ENCODE measurements at places on chromosomes 5 and 9. TPM values are rescaled to one million over a fixed set of nuclear protein-coding genes. Genes with fewer than 3 reads are reported as not detected.
A peak's percentile ranks its signal among the peaks of the same experiment; 100 is the strongest.

- H3K27me3 ChIP-seq = no peaks in the 10 kb centered on the region
- H3K27ac ChIP-seq = no peak overlapping the region
- H3K4me1 ChIP-seq = no peaks in the 10 kb centered on the region
- peaks cover 24% of the 10 kb centered on the region for H3K36me3 ChIP-seq
- DNase-seq = no peak
- no peak overlapping the region for H3K4me3 ChIP-seq
Measured at GRCh38 chr5:80799041-80799440, 144.3 kb upstream of the DHFR start.

DNA sequence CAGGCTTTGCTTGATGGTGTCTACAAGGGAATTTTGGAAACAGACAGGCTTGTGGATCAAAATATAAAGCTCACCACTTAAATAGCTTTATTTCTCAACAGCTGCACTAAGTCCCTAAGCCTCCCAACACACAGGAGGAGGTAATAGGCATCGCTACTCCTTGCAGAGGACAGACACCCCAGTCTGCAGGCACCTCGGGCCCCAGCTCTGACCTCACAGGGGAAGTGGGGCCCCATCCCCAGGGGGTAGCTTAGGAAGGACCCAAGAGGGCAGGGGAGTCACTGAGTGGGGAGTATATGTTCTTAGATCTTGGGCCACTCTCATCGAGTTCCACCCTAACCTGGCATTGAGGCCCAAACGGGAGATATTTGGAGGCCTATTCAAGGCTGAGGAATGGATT, 66.7 kb upstream of the XPA start:
- H3K4me1 ChIP-seq = no peaks in the 10 kb centered on the region
- H3K27me3 ChIP-seq = no peaks in the 10 kb centered on the region
- H3K27ac ChIP-seq = no peak overlapping the region
- H3K36me3 ChIP-seq = no peaks in the 10 kb centered on the region
- H3K4me3 ChIP-seq = no peak overlapping the region

- DNase-seq = no peak
- H3K27me3 ChIP-seq = no peaks in the 10 kb centered on the region
- no peak overlapping the region for H3K4me3 ChIP-seq
- H3K4me1 ChIP-seq = peaks cover 6% of the 10 kb centered on the region
- no peaks in the 10 kb centered on the region for H3K36me3 ChIP-seq
- H3K27ac ChIP-seq = no peak overlapping the region
Measured at GRCh38 chr9:94869415-94869843, 142.9 kb downstream of the AOPEP start.

DNA sequence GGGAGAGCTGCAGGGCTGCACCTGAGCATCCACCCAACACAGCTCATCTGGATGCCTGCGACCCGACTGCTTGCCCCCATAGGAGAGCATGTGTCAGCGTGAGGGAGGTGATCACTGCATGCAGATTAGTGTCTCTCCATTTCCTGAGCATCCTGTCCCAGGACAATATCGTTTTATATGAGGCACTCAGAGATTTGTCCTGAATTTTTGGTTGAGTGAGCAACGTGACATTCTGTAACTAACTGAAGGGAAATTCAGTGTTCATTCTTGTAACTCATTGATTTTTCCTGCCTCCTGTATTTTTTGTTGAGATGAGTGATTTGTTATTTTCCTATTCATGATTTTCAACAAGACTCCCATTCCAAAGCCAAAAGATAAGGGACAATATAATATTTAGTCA, 20.7 kb upstream of the ANKRD34B start:
- H3K27me3 ChIP-seq = no peaks in the 10 kb centered on the region
- DNase-seq = no peak
- H3K4me3 ChIP-seq = no peak overlapping the region
- no peaks in the 10 kb centered on the region for H3K4me1 ChIP-seq
- no peaks in the 10 kb centered on the region for H3K36me3 ChIP-seq

- H3K36me3 ChIP-seq = no peaks in the 10 kb centered on the region
- H3K4me1 ChIP-seq = no peaks in the 10 kb centered on the region
- no peak for DNase-seq
- H3K27me3 ChIP-seq = no peaks in the 10 kb centered on the region
- no peak overlapping the region for H3K27ac ChIP-seq
- no peak overlapping the region for H3K4me3 ChIP-seq
Measured at GRCh38 chr5:38871790-38872551, 26.2 kb downstream of the OSMR start.

The C6 gene
- not detected for polyA plus RNA-seq

DNA sequence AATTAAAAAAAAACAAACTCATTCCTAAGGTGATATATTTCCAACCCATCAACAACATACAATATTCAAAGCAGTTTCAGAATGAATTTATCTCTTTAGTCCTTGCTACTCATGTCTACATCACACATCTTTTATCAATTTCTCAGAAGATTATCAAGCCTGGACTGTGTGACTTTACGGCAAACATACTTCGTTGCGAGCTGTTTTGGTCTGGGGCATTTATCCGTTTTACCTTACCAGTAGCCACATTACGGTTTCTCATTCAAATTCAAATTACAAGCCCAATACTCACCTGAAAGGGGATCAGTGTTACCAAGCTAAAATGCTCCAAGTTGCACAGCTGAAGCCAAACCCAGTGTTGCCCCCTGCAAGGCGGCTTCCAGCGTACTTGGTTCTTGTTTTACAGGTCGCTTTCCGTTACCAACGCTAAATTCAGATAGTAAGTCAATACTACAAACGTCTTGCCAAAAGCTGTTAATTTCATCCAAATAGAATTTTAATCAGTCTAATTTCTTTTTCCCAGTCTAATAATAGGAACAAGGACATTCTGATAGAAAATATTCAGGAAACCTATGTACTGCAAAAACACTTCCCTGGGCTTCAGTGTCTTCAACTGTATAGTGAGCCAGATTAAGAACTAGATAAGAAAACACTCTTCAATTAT, 1.8 kb downstream of the HNRNPH1 start:
- peaks cover 45% of the 10 kb centered on the region for H3K4me1 ChIP-seq
- peak overlapping the region; percentile 93 for H3K4me3 ChIP-seq
- H3K27ac ChIP-seq = peak overlapping the region; percentile 73
- DNase-seq = peak; percentile 40
- H3K27me3 ChIP-seq = no peaks in the 10 kb centered on the region
- H3K36me3 ChIP-seq = peaks cover 7% of the 10 kb centered on the region

GRCh38 chr9:98101868-98102273, 17.2 kb downstream of the TRIM14 start:
- DNase-seq = peak; percentile 91
- H3K27me3 ChIP-seq = no peaks in the 10 kb centered on the region
- H3K27ac ChIP-seq = peak overlapping the region; percentile 66
- peaks cover 87% of the 10 kb centered on the region for H3K4me1 ChIP-seq

- no peaks in the 10 kb centered on the region for H3K27me3 ChIP-seq
- H3K36me3 ChIP-seq = no peaks in the 10 kb centered on the region
- no peaks in the 10 kb centered on the region for H3K4me1 ChIP-seq
- no peak for DNase-seq
Measured at GRCh38 chr5:168699002-168699401, 119.8 kb upstream of the PANK3 start.

The COL23A1 gene
- not detected for polyA plus RNA-seq

The FAT2 gene
- not detected for polyA plus RNA-seq

DNA sequence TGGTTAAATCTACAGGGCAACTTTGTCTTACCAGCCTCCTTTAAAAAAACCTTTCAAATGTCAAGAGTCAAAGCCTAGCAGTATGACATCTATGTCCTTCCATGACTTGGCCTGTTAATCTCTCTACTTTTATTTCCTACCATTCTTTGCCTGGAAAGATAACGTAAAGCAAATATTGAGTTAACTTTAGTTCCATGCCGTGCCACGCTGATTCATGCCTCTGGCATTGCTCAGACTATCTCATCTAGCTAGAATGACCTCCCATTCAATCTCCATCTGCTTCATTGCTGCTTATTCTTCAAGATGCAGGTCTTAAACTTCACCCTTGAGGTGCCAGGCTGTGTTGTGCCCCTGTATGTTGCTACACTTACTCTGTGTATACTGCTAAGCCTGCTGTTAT, 729.8 kb downstream of the EFNA5 start:
- H3K27ac ChIP-seq = no peak overlapping the region
- H3K36me3 ChIP-seq = no peaks in the 10 kb centered on the region
- H3K4me1 ChIP-seq = no peaks in the 10 kb centered on the region
- no peaks in the 10 kb centered on the region for H3K27me3 ChIP-seq
- no peak for DNase-seq

The HRH2 gene
- polyA plus RNA-seq = 0.46 TPM

DNA sequence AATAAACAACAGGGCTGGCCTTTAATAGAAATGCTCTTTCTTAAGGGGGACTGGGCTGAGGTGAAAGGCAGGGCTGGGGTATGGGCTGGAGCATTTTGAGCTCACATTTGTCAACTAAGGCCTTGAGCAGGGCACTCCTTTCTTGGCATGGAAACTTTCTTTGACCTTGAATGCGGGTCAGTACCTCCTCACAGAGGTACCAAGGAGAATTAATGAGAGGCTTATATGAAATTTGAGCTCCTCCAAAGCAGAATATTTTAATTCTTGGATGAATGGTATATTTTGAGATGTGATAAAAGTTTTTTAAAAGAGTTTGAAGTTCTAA, 3.1 kb downstream of the CYSTM1 start:
- H3K4me1 ChIP-seq = peaks cover 9% of the 10 kb centered on the region
- no peak overlapping the region for H3K4me3 ChIP-seq
- no peaks in the 10 kb centered on the region for H3K27me3 ChIP-seq
- H3K27ac ChIP-seq = no peak overlapping the region

GRCh38 chr5:132365213-132365612, 4.3 kb upstream of the SLC22A5 start:
- H3K4me1 ChIP-seq = peaks cover 8% of the 10 kb centered on the region
- no peak for DNase-seq

The OTULINL gene
- polyA plus RNA-seq = 0.75 TPM

GRCh38 chr5:142609142-142609541, 76.7 kb downstream of the FGF1 start:
- H3K4me1 ChIP-seq = no peaks in the 10 kb centered on the region
- H3K4me3 ChIP-seq = no peak overlapping the region
- peaks cover 2% of the 10 kb centered on the region for H3K27me3 ChIP-seq
- DNase-seq = no peak
- H3K36me3 ChIP-seq = no peaks in the 10 kb centered on the region

The PROP1 gene
- polyA plus RNA-seq = not detected

DNA sequence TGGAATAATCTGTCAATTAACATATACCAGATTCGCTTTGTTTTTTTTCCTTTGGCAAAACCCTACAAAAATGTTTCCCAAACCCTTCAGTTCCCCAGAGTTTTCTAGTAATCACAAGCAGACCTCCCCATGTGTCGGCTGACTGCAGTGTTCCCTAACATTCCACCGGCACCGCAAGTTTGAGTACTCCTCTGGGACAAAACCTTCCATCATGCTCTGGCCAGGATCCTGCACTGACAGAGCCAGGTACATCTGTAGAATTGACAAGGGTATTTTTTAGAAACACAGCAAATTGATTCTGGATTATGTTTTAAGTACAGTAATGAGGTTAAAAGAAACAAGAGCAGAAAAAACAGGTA, 174.7 kb downstream of the GAS1 start:
- no peaks in the 10 kb centered on the region for H3K4me1 ChIP-seq
- no peak for DNase-seq

The KIF4B gene
- polyA plus RNA-seq = not detected

- H3K36me3 ChIP-seq = no peaks in the 10 kb centered on the region
- H3K27ac ChIP-seq = no peak overlapping the region
- no peak overlapping the region for H3K4me3 ChIP-seq
- DNase-seq = no peak
- no peaks in the 10 kb centered on the region for H3K27me3 ChIP-seq
- H3K4me1 ChIP-seq = no peaks in the 10 kb centered on the region
Measured at GRCh38 chr5:87966213-87966612, 302.4 kb downstream of the TMEM161B start.

DNA sequence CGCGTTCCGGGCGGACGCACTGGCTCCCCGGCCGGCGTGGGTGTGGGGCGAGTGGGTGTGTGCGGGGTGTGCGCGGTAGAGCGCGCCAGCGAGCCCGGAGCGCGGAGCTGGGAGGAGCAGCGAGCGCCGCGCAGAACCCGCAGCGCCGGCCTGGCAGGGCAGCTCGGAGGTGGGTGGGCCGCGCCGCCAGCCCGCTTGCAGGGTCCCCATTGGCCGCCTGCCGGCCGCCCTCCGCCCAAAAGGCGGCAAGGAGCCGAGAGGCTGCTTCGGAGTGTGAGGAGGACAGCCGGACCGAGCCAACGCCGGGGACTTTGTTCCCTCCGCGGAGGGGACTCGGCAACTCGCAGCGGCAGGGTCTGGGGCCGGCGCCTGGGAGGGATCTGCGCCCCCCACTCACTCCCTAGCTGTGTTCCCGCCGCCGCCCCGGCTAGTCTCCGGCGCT, at the start of gene DAPK1:
Gene DAPK1, plus strand, starts transcription at position 264 of the 442 bp plus-strand sequence. CDS start 1,211 bp downstream, outside the sequence.
- no peak within 1 kb of the TSS for H3K4me3 ChIP-seq
- H3K4me1 ChIP-seq = peaks cover 3% of the 10 kb centered on the region
- no peaks in the 10 kb centered on the region for H3K36me3 ChIP-seq
- no peak for DNase-seq

- H3K4me3 ChIP-seq = no peak overlapping the region
- no peak overlapping the region for H3K27ac ChIP-seq
- DNase-seq = no peak
- no peaks in the 10 kb centered on the region for H3K27me3 ChIP-seq
- no peaks in the 10 kb centered on the region for H3K4me1 ChIP-seq
- H3K36me3 ChIP-seq = no peaks in the 10 kb centered on the region
Measured at GRCh38 chr9:116589392-116590354, 97.4 kb upstream of the TRIM32 start.

DNA sequence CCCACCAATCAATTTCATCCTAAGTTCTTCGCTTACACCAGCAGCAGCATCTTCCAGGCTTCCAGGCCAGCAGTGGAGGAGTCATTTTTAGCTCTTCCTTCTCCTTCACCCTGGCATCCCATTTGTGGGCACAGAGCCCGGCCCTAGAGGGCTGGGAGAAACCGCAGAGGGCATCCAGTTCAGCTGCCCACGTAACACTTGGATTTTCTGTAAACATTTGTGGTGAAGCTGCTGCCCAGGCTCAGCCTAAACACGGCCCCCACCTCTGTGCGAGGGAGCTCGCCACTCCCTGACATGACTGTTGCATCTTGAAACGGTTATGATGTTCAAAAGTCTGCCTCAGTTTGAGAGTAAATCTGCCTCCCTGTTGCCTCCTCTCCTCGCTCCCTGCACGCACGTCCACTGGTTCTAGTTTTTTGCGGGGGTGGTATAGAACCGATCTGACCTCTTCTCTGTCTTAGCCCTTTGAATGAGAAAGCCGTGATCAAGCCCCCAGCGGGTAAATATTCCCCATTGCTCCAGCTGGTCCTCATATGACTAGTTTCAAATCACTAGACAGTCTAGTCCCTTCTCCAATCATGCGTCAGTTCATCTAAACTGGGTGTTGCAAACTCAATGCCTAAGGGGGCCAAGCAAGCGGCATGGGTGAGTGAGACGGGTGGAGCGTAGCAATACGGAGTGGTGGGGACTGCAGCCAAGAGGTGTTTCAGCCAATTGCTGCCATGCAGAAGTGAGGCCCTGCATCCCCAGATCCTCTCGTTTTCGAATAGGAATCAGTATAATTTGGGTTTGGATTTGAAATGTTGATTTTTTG, 34.9 kb upstream of the N4BP3 start:
- no peak for DNase-seq
- H3K4me1 ChIP-seq = no peaks in the 10 kb centered on the region
- H3K4me3 ChIP-seq = no peak overlapping the region

DNA sequence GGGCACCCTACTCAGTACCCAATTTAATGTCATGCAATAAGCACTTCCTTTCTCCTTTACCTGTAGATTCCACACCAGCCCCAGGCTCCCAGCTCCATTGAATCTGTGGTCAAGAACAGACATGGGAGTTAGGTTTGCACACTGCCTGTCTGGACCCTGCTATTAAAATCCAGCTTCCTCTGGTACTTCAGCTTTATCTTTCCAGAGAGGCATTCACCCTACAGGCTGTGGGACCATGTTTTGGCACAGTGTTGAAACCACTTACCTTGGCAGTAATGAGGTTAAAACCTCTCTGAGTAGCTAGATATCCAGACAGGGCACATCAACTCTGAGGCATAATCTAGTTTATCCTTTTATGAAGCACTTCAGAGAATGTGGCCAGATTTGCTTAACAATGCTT, 191.5 kb upstream of the PCSK5 start:
- no peak for DNase-seq
- no peaks in the 10 kb centered on the region for H3K27me3 ChIP-seq
- H3K27ac ChIP-seq = no peak overlapping the region
- H3K4me1 ChIP-seq = no peaks in the 10 kb centered on the region
